Stimulated activated naive CD8-positive, alpha-beta T cell treated with anti-CD3 and anti-CD28 coated beads, Interleukin-15, amount 100 ng/mL, for 72 hours (primary cell): ENCODE measurements at places on chromosomes 16 and 17.

DNA sequence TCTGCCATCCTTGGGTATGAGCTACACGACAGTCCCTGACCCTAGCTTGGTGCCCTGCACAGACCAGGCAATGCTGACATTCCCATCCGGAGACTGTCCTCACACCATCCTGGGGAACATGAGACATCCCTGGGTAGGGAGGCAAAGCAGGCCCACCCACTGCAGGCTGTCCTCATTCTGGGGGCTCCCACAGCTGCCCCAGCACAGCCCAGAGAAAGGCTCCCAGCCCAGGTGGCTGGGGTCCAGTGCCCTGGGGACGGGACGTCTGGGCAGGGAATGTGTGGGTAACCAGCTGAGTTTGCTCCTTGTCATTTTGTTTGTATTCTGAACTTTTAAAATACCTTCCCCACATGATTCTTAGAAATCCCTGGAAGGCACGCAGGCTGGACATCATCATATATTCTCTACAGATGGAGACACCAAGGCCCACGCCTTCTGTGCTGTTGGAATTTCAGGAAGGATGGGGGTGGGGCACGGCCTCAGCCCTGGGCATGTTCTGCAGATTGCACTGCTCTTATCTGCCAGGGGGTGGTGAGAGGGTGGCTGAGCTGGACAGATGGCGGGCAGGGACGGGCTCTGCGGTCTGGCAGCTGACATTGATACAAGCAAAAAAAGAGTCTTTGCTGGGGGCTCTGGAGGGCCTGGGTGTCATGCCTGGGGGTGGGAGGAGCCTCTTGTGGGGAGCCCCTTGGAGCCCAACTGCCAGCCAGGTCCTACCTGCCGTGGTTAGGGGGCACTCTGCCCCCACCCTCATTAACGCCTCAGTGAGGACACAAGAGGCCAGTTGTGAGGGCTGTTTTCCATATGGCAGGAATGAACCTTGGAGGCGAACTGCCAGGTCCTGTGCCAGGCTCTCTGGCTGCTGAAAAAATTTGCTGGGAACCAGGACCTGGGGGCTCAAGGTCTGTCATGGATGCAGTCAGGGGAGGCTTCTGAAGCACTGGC lies 28.4 kb downstream of the LRRC75A start:
- no peak for DNase-seq

DNA sequence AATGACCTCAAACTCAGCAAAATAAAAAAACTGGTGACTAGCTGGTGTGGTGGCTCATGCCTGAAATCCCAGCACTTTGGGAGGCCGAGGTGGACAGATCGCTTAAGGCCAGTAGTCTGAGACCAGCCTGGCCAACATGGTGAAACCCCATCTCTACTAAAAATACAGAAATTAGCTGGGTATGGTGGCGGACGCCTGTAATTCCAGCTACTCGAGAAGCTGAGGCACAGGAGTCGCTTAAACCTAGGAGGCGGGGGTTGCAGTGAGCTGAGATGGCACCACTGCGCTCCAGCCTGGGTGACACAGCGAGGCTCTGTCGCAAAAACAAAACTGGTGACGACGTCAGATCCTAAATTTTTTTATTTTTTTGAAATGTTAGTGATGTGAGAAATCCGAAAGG lies 82.6 kb upstream of the TOB1 start:
- no peak for DNase-seq

DNA sequence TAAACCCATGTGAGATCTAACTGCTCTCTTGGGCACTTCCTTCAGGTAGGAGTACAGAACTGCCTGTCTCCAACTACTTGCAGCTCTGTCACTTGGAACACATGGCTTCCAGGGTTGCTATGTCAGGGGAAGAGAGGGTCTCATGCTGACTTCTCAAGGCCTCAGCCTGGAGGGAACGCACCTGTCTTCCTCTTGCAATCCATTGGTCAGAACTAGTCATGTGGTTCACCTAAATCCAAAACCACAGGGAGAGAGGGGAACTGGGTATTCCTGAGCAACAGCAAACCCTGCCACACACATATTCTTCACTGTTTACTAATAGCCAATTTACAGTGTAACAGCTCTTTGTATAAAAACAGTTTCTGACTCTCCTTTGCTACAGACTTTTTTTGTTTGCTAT lies 206.1 kb downstream of the KCNJ2 start:
- no peak for DNase-seq

GRCh38 chr17:81910840-81911276 lies 341 bp downstream of the PCYT2 start:
- no peak for DNase-seq

DNA sequence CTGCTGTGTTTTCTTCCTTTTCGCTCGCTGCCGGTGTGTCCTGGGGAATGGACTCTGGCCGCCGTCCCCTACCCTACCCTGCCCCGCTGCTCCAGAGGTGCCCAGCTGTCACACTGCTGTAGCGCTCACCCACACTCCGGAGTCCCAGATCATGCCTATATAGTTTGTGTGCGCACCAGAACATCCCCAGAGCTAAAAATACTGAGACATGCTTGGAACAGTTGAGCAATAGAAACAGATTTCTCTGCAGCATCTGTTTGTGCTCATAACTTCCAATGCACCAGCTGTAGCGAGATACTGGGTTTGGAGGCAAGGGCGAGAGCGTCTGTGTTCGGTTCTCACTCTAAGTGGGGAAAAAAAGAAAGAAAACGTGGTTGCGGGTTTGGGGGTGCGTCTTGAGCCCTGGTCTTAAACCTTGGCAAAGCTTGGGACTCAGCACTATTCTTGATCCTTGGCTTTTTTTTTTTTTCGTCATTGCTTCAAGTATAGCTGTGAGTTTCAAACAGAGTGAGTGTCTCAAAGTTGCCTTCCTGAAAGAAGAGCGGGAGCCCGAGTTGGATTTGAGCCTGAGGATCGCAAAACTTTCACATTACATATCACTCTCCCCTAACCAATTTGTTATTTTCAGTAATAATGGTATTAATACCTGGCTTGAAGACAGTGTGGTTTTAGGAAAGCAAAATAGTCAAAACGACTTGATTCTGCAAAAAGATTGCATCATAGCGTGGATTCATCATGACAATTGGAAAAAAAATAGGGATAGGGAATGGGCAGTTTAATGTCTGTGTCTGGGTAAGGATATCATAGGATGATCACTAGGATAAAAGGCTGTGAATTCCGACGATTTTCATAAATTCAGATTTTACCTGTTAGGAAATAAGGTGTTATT lies 621 bp downstream of the KCNJ2 start:
- DNase-seq, result no peak

DNA sequence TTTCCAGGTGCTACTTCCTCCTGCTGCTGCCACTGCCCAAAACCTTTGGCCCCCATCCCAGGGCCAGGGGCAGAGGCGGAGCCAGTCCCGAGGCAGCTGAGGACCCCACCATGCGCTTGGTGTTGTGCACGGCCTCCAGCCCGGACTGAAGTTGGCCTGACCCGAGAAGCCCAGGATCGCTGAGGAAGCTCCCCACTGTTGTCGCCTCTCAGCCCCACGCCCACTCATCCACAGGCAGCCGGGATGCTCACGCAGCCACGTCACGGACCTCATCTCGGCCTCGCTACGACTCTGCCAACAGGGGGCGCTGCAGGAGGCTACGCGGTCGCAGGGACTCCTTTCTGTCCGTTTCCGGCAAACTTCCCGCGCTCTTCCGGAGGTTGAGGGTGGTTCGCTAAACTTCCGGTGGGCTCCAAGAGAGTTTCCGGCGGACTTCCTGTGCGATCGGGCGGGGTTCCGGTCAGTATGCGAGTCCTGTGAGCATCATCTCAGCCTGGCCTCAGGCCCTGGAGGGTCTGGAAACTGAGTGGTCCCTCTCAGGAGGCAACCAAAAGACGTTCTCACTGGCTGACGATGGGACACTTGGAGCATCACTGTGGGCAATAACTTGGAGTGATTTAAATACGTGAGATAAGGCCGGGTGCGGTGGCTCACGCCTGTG lies 12.4 kb downstream of the ZG16B start:
- peak; percentile 85 for DNase-seq

DNA sequence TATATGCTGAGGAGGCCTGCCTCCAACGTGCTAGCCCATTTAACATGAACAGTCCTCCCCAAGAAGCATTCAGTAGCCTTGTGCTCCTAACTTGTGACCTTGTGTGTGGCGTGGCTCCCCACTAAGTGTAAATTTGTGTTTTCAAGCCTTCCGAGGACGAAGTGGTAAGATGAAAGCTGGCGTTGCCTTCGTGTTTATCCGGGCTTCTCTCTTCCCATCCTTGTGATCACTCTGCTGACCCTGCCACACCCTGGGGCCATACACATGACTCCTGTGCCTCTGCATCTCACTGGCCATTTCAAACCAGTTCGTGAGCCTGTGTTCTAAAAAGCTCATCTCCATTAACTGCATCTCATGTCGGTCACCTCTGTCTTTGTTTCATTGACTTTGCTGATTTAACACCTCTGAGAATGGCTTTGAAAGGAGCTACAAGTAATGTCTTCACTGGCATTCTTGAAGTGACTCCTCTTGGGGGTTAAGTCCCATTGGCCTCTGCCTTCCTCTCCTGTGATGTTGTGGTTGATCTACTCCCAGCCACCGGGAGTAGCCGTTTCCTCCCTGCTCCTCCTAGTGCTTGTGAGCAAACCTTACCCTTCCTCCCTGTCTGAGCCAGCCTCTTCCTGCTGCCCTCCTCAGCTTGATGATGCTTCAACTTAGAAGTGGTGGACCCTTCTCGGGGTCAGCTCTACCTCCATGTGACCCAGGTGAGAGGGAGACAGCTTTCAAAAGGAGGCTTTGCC lies 27.4 kb upstream of the NAGLU start:
- DNase-seq, result no peak

GRCh38 chr17:52790359-52790955 lies 631.9 kb upstream of the CA10 start:
- DNase-seq, result no peak

DNA sequence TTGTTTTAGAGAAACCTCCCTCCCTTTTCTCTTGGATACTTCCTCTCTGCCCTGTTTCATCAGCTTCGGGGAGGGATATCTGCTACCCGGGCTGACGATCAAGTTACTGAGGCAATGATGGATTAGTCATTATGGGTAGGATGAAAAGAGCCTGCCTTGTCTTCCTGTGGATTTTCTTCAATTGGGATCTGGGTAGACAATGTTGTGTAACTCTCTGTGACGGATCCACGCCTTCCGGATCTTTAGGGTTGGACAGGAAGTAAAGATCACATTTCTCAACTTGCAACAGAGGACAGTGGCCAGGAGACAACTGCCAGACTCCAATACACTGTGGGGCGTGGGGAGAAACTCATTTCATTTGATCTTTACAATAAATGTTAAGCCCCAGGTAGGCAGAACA lies 11.3 kb upstream of the CHST6 start:
- DNase-seq, result no peak

- peak; percentile 94 for DNase-seq
Observed at GRCh38 chr16:57041182-57042156, 50.9 kb upstream of the CPNE2 start.

DNA sequence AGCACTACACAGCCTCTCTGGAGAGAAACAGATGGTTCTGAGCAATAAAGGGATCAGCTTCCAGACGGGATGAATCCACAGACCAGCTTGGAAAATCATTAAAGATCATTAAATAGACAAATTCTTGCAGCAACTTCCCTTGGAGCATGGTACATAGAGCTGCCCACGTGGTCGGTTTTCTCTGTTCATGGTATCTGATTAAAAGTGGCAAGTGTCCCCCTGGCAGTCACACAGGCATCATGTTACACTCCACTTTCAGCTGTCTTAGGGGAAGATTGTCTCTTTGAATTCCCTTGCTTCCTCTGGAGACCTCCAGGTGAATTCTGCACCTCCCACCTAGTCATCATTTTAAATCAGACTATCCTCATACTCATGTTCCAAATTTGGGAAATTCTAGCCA lies 92.2 kb upstream of the CACNG3 start:
- DNase-seq, result no peak

DNA sequence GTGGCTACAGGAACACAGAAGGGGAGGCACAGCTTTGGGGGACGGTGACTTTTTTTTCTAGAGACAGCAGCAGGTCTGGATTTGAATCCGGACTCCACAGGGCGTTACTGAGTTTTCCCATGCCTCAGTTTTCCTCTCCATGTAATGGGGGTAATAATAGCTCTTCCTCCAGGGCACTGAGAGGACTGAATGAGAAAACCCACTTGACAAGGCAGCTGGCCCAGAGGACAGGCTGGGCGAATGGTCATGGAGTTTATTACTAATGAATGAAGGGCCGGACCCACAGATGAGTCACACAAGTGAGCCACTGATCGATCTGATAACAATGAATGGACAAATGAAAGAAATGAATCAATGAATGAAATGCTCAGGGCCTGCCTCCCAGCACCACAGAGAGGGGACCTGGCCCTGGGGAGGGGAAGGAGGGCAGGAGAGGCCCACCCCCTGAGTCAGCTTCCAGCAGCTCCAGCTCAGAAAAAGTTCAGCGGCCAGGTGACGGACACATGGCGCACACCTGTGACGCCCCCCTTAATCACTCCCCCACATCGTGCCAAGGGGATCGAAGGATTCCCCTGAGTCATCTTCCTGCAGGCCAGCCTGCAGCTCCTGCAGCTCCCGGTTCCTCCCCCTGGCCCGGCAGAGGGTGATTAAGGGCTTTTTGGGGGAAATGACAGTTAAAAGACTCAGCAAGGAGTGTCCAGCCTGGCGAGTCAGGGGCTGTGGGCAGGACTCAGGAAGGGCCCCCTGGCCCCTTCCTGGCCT lies 54.3 kb downstream of the SOCS1 start:
- DNase-seq, result no peak

DNA sequence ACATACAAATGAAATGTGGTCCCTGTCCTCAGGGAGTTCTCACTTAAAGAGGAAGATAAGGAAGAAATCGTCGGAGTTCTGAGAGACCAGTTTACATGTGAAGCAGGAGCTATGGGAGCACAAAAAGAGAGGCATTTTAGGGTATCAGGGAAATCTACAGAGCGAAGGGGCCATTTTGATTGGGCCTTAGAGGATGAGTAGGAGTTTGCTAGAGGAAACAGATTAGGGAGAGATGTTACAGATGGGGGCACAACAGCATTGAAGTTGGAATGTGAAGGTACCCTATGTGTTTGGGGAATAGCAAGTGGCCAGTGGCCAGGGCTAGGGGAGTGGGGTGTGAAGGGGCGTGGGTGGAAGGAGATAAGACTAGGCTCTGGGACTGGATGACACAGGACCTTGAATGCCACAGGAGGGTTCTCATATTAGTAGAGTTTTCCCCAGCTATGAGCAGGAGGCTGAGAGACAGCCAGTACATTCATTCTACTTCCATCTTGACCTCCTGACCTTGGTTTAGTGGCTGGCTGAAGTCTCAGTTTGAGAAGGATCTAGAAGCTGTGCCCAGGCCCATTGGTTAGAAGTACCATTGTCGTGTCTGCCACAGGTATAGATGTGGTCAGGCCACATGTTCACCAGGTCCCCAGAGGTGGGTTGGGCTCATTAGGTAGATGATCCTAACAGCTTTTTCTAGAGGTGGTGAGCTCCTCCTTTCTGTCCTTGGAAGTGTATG lies 34.8 kb downstream of the CPNE2 start:
- peak; percentile 64 for DNase-seq

- no peak for DNase-seq
Observed at GRCh38 chr17:70955441-70955840, 786.1 kb downstream of the KCNJ2 start.

- no peak for DNase-seq
Observed at GRCh38 chr17:66717641-66718058, 117.3 kb upstream of the CACNG5 start.

DNA sequence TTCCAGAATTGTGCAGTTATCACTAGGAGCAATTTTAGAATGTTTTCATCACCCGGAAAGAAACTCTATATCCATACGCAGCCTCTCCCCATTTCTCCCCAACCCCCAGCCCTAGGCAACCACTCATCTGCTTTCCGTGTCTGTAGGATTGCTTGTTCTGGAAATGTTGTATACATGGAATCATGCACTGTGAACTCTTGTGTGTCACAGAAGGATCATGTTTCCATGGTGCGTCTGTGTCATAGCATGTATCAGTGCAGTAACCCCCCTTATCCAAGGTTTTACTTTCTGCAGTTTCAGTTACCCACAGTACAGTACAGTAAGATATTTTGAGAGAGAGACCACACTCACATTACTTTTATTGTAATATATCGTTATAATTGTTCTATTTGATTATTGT lies 299.4 kb downstream of the CPPED1 start:
- DNase-seq, result no peak
